Central memory CD4-positive, alpha-beta T cell (primary cell): ENCODE measurements at places on chromosomes 12 and 14.

DNA sequence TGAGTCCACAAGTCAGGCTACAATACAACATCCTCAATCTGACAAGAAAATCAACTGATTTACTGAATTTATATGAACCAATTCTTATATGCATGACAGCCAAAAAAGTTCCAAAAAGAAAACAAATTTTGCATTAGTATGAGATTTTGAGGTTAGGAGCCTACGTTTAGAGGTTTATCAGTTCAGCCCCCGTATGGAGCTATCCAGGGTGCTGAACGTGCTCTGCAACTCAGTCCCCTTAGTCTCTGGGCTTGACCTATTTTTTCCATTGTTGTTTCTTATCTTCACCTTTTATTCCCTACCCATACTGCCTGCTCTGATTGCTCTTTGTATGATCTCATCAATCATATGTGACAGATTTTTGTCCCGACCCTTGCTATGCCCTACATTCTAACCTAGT lies 693.0 kb downstream of the NRXN3 start:
- DNase-seq: no peak

GRCh38 chr12:14514154-14514842 lies 53.4 kb downstream of the PLBD1 start:
- DNase-seq: no peak

GRCh38 chr12:55906056-55906455 lies 21.6 kb downstream of the PYM1 start:
- DNase-seq: no peak

GRCh38 chr14:79730953-79731352 lies 480.4 kb downstream of the DIO2 start:
- DNase-seq: no peak
